ENCODE measurements at places on chromosomes 13 and 19.

GRCh38 chr19:14408491-14409145, 10.5 kb downstream of the DDX39A start:
- no peak for DNase-seq

- no peak for DNase-seq
Observed at GRCh38 chr19:19661675-19662251, 1.7 kb downstream of the ATP13A1 start.

DNA sequence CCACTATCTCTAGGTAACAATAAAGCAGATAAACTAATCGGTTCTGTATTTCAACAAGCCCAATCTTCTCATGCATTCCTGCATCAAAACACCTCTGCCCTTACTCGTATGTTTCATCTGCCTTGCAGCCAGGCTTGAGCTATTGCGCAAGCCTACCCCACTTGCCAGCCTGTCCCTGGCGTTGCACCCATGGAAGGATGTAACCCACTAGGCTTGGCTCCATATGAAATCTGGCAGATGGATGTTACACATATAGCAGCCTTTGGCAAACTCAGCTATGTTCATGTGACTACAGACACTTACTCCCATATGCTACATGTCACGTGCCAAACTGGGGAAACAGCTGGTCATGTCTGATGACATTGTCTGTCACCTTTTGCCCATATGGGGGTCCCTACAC, 11.9 kb upstream of the ZNF549 start:
- DNase-seq = no peak

GRCh38 chr13:48857576-48857975, 118.1 kb upstream of the FNDC3A start:
- no peak for DNase-seq

GRCh38 chr13:27964741-27965323, 4.3 kb downstream of the CDX2 start:
- DNase-seq = no peak

- peak; percentile 85 for DNase-seq
Observed at GRCh38 chr13:109784590-109785140, 1.7 kb downstream of the IRS2 start.

DNA sequence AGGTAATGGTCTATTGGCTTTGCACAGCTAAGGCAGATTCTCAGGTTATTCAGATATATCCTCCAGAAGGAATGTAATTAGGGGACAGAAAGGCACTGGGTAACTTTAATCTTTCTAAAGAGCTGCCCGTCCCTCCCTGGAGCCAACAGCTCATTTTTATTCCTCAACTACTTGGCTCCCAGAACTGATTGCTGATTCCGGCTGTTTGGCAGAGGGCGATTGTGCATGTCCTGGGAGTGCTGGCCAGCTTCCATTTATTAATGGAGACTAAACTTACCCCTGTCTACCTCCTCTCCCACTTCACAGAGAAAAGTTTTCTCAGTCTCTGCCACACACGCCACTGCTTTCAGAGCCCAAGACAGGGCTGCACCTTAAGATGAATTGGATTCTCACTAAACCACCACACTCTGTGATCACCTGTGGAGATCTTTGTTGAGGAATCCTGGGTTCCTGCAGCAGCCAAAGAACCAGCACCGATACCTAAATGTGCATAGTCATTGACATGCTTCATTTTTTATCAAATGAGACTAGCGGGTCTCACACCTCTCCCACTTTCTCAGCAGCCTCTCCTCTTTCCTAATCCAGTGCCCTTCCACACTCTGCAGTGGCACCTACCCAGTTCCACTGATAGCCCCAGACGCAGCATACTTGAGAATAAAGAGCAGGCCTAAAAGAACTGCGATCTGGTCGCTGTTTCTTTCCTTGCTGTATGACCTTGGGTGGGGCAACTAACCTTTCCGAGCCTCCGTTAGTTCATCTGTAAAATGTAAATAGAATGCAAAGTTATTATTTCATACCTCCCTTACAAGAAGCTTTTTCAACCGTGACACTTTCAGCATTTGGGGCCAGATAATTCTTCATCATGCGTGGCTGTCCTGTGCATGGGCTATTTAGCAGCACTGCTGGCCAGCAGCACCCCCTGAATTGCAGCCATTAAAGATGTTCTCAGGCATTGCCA, 648.7 kb downstream of the UQCRFS1 start:
- DNase-seq = no peak

DNA sequence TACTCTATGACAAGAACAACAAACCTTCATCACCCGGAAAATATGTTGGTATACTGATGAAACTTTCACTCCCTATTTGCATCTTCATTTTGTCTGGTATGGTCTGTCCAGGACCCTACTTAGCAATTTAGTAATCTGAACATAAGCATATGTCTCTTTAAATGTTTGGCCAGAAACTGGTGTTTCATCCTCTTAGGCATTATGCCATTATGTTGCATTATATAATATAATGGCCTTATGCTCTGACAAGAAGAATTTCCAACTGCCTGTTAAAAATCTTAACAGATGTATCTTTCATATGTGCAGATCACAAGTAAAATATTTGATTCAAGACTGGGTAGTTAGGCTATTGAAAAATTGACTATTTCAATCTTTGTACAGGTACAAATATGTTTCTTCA, 610.6 kb upstream of the PRR20A start:
- DNase-seq = no peak

- DNase-seq = no peak
Observed at GRCh38 chr19:30734669-30735068, 362.5 kb downstream of the ZNF536 start.

GRCh38 chr19:10679743-10680142, 21.5 kb upstream of the QTRT1 start:
- DNase-seq = no peak

DNA sequence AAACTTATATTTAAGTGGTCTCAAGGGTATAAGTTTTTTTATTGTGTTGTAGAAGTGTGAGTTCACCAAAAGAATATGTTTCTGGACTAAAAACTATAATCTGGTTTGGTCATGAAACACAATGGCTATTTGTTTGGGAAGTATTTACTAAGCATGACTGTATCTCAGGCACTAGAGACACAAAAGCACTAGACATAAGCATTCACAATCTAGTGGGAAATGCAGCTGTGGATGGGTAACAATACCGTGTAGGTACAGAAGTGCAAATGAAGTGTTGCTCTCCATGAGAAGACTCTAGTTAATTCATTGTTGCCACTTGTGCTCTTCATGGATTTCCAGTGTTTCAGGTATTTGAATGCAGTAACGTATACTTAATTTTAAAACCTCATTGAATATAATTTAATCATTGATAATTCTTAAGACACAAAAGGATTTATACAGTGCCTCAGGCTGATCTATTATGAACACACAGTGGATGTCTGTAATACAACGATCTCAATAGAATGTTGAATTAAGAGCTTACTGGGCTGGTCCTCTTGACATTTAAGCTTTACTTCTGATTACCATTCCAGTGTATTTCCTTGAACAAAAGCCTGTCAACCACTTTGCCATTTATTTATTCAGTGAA, 50.9 kb downstream of the TPT1 start:
- DNase-seq = no peak

DNA sequence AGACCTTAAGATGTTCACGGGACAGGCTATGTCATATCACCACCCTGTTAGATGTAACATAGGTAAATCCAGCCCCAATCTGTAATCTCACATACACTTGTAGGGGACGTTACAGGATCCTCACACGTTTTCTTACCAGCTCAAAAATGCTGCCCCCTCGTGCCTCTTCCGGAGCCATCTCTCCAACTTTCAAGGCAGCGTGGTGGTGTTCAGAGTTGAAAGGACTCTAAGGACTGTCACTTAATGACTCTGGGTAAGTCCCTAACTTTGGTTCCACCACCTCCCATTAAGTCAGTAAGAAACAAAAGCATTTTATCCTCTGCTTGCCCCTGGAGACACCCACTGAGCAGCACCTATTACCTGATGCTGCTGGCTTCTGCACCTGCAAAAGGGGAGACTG, 4.4 kb downstream of the MED26 start:
- no peak for DNase-seq

GRCh38 chr19:55488986-55489710, 912 bp downstream of the SSC5D start:
- DNase-seq = no peak

DNA sequence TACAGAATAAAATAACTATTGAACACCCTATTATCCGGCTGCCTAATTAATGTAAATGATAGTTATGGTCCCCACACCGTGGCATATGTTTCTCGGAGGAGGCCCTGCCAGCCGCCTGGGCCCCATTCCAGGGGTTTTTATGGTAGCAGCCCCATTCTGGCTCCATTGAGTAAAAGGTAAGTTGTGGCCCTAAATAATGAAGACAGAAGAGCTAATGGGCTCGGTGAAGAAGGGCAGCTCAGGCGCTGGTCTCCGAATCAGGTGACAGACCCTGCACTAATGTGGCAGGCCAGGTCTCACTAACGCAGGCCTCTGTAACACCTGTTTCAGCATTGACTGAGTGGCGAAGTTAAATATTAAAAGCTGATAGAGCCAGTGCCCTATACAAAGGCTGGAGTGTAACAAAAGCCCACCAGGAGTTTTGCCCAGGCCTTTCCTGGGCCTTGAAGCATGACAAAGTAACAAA, 19.1 kb downstream of the POP4 start:
- DNase-seq = no peak

DNA sequence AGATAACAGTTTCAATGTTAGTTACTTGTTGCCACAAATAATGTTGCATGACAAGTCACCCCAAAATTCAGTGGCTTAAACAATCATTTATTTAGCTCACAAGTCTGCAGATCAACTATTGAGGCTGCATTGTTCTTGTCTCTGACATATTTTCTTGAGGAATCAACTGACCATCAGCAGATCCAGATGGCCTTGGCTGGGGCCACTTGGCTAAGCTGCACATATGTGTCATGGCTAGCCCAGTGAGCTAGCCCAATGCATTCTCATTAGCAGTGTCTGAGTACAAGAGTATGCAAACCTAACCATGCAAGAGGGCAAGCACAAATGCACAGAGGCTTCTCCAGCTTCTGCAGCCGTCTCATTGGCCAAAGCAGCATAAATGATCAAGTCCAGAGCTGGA, 180.4 kb downstream of the DNAJC15 start:
- no peak for DNase-seq

DNA sequence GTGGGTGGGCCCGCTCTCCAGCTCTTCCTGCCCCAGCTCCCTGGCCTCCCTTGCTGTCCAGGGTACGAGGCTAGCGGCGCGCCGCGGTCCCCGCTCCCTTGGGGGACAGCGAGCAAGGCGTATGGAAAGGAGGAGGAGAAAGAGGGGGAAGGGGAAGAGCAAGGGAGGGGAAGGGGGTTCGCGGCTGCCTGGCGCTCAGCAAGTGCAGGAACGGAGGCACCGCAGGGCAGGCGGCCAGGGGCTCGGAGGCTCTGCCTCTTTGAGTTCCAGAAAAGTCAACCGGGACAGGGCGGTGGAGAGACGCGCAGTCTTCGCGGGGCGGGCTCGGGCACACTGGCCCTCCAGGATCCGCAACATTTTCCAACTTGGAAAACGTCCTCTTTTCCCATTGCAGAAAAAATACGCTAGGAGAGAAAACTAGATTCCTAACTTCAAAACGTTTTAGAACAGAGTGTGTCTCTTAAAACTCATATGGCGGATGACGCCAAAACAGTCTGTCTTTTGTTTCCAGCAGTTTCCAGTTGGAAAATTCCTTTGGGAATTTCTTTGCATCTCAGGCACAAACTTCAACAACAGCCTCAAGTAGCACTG, 23.1 kb upstream of the TNFRSF19 start:
- DNase-seq = no peak

GRCh38 chr13:100130092-100130491, 41.2 kb downstream of the PCCA start:
- no peak for DNase-seq

- no peak for DNase-seq
Observed at GRCh38 chr13:22229916-22230315, 559.0 kb downstream of the FGF9 start.

DNA sequence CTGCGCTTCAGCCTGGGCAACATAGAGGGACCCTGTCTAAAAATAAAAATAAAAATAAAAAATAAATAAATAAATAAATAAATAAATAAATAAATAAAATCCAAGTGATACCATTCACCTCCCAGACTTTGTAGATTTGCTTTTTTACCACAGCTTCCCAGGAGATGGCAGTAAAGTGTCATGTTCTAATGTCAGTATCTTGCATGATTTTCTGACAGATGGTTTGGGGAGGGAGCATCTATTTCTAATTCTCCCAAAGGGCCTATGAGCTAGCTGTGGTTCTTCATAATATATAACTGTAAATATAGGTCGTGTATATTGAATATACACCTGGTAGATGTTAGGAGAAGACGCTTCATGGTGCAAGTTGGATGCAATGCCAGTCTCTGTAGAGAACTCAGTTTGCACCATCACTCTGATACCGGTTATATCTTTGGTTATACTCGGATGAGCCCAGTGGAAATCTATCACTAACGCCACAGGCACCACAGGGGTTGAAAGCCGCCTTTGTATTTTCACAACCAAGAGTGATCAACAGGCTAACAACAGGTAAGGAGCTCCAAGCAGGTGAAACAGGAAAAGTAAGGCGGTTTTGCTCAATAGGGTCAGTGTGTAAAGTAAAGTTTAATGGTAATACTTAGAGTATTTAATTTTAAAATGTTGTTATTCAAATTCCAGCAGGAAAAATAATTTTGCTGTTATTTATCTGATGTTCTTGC, 13.9 kb downstream of the APLP1 start:
- DNase-seq = no peak

DNA sequence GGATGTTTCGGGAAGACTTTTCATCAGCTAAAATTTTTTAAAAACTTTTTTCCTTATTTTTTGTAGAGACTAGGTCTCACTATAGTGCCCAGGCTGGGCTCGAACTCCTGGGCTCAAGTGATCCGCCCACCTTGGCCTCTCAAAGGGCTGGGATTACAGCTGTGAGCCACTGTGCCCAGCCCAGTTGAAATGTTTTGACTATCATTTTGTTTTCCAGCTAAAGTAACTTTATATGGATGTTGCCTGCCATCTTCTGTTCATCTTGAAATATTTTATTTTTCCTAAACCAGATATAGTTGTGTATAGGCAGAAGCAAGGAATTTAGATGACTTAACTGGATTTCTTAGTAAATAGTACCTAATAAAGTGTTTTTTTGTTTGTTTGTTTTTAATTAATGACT, 7.0 kb downstream of the CAB39L start:
- DNase-seq = no peak

GRCh38 chr19:28454083-28454482, 758.9 kb downstream of the UQCRFS1 start:
- DNase-seq = no peak

- DNase-seq = peak; percentile 72
Observed at GRCh38 chr19:48752496-48753365, at the start of gene FUT1. FUT1 (minus strand) TSS chr19:48752641; CDS start chr19:48751281, 1,360 bp downstream.

GRCh38 chr19:27860309-27860934, 1352.5 kb downstream of the UQCRFS1 start:
- no peak for DNase-seq

- DNase-seq = no peak
Observed at GRCh38 chr13:42549552-42549936, 24.4 kb upstream of the TNFSF11 start.

- DNase-seq = no peak
Observed at GRCh38 chr19:5719274-5719960, 529 bp downstream of the LONP1 start.

- no peak for DNase-seq
Observed at GRCh38 chr13:41668130-41668757, 210.9 kb downstream of the RGCC start.

- no peak for DNase-seq
Observed at GRCh38 chr13:84571264-84571663, 689.0 kb upstream of the SLITRK1 start.

- no peak for DNase-seq
Observed at GRCh38 chr13:31955101-31955500, 76.5 kb upstream of the FRY start.

- DNase-seq = no peak
Observed at GRCh38 chr13:30063892-30064291, 213.5 kb upstream of the UBL3 start.

GRCh38 chr19:49546825-49547565, 19.2 kb downstream of the RCN3 start:
- DNase-seq = peak; percentile 74

- DNase-seq = no peak
Observed at GRCh38 chr19:495081-495401, 1.2 kb upstream of the MADCAM1 start.
